NCI-H1694 (cell line): ENCODE measurements at places on chromosomes 6 and 20.

GRCh38 chr20:10276878-10277580, 58.4 kb downstream of the SNAP25 start:
- no peak for DNase-seq

DNA sequence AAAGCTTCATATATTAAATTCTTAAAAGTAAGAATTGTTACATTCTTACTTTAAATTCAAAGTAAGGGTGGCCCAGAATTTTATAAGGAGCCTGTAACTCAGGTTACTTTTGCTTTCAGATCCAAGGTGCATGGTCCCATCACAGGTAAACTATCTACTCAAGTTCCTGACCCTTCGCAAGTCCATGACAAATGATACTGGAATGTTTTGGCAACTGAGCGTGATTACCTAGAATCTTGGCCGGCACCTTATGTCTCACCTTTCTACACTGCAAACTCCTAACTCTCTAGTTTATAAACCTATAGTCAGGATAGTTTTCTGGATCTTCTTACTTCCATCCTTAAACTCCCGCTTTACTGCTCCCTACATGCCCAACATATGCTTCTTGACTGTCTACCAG, 67.9 kb upstream of the HMGN3 start:
- DNase-seq, result no peak

DNA sequence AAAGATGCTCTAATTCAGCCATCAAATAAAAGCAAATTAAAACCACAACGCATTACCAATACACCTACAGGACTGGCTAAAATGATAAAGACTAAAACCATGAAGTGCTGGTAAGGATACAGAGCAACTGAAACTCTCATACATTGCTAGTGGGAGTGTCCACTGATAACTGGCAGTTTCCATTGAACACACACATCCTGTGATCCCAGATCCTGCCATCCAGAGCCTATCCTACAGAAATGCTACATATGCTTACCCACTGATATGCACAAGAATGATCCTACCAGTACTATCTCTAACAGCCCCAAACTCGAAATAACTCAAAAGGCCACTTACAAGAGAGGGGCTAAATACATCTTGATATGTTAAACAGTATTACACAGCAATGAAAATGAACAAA, 81.0 kb downstream of the FYN start:
- DNase-seq, result no peak

GRCh38 chr6:16402581-16402900, 164.2 kb downstream of the GMPR start:
- DNase-seq, result no peak

DNA sequence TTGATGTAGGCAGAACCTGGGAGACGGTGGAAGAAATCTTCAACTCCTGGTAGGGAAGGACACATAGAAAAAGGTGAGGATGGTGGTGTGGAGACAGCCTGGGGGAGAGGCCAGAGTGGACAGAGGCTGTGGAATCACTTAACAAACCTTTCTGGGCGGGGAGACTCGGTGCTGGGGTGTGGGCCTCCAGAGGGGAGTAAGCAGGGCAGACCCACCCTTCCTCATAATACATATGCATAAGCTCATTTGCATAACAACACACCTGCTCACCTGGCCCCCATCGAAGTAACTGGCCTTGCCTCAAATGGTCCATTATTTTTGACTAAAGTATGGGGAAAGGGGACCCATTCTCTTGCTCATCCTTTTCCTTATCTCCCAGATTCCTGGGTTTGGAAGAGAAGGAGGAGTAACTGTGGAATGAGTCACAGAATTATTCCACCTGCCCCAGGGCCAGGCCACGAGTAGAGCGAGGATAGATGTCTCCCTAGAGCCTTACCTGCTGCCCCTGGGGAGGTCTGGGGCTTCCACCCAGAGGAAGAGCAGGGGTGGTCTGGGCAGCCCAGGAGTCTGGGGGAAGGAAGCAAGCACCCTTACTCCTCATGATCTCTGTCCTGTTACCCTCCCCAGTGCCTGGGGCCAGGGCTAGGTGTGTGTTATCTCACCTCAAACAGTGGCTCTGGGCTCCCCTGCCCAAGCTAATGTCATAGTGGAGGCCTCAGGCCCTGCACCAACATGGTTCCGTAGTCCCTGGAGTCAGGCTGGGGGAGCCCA, 10.7 kb upstream of the VEGFA start:
- DNase-seq, result no peak

GRCh38 chr20:8932192-8933165, 136.4 kb upstream of the PLCB4 start:
- no peak for DNase-seq

DNA sequence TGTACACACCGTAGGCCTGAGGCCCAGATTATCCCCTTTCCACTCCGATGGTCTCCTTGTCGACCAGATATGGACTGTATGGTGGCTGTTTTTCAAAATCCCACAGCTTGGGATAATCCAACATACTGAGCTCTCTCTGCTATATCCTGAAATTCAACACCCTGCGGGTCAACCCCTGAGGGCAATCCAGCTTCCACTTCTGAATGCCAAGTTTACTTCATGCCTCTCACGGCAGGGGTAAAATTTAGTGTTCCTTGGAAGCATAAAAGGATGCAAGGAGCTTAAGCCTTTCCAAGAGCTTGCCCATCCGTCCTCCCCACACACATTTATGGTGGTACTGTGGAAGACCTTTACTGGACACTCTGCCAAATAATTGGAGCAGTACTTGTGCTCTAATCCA, 90.7 kb downstream of the PLG start:
- no peak for DNase-seq

DNA sequence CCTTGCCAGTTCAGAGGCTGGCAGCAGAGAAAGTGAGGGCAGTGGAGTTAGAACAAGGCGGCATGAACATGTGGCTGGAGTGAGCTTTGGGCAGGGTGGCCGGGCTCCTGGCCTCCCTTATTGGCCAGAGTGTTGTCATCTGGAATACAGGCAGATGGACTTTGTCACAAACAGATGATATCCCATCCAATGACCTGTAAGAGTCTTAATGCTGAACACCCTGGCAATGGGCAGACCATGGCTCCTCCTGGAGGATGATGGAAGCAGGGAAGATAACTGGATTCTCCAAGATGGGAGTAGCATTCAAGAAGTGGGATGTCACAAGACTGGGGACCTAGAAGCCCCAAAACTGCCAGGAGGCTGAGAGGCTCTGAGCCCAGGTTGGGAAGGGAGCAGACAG, 242.1 kb downstream of the MAFB start:
- DNase-seq, result no peak

DNA sequence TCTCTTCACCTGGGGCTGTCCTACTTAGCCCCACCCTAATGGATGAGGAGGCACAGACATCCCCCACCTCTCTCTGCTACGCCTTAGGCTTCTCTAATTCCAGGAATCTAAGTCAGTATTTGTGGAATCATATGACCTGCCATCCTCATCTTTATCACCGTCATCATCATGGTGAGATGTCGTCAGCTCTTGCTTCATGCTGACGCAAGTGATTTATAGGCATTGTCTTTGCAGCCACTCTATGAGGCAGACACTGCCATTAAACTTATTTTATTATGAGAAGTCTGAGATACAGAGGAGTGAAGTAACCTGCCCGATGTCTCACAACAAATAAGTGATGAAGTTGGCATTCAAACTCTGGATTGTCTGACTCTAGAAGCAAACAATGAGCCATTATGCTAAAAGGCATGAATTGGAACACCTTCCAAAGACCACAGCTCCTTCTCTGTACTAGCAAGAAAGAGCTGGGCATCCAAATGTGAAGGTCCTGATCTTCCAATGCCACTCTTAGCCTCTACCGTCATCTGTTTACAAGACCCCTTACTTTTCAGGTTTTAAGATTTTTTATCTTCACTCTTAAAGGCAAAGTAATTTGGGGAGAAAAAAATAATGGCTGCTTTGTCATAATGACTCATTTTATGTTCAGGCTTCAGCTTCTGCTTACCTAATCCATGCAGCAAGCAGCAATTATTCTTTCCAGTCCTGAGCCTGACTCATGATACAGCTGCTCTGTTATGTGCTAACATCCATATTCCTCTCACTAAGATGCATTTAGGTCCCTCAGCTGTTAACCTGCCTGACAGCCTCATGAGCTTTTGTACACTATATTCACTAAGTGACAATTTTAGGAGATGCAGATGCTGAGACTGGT, 113.7 kb upstream of the BCLAF1 start:
- DNase-seq, result no peak

- DNase-seq, result no peak
Observed at GRCh38 chr6:52834481-52834880, 6.1 kb downstream of the GSTA5 start.

GRCh38 chr6:160293844-160294243, 35.2 kb upstream of the SLC22A2 start:
- DNase-seq, result no peak

GRCh38 chr6:139174961-139175360, 40.1 kb downstream of the HECA start:
- no peak for DNase-seq

DNA sequence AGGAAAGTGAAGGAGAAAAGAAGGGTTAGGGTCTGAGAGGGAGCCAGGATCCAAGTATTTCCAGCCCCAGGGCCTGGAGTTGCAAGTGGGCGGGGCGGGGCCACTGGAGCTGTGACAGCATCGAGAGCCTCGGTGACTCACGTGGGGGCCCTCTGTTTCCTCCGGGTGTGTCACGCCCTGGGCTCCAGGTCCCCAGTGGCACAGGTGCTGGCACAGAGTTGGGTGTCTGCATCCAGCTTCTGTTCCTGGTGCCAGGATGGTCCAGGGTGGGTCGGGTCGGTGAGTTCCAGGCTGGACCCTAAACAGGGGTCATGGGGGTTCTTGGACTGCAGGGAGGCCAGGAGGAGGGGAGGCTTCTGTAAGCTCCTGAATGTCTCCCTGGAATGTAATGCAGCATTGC, 16.7 kb downstream of the RAET1L start:
- no peak for DNase-seq

DNA sequence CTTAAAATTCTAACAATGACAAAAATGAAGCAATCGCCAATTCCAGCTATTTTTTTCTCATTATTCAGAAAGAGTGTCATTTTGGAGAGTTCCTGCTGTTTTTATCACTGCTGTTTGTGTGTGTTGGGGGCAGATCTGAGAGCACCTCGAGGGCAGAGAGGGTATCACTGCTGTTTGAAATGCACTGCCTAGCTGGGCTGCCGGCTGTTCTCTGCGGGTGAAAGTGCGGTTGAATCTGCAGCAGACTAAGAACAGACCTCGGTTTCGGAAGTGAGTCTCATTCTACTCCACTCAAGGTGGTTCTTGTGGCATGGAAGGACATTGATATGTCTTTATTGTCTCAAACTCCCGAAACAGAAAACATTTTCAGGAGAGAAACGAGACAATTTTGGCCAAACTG, 18.3 kb downstream of the INSM1 start:
- DNase-seq, result no peak

GRCh38 chr6:156729248-156729647, 47.9 kb upstream of the ARID1B start:
- no peak for DNase-seq

DNA sequence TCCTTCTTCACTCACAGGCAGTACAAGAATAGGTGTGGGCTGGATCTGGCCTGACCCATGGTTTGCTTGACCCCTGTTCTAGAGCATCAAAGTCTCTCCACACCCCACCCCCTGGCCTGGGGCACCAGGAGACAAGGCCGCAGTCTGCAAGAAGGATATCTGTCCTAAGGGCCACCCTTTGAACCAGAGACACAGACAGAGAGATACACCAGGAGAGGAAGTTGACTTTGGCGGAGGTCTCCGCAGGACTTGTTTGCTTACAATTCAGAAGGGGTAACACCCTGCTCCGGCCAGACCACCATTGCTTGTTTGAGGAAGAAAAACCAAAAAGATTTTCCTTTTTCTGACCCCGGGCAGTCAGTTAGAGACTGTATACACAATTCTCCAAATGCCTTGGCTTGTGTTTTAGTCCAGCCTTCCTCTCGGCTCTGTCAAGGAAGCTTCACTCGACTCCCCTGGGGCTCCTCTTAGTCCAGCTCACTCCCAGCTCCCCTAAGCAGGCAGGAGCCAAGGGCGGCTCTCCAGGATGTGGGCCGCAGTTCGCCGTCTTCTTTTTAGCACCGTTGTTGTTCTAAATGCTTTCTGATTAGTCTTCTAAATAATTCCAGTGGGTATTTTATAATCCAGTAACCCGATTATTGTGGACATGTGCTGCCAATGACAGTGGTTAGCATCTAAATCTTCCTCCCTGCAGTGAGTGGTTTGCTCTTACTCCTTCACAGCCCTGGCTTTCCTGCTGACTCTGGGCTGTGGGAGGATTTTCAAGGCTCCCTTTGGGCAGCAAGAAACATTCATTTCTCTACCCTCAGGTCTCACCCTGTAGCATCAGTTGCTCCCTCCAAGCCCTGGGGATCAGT, 58.6 kb upstream of the MRPS10 start:
- no peak for DNase-seq

GRCh38 chr6:37010402-37010892, 5.0 kb downstream of the FGD2 start:
- DNase-seq, result no peak

GRCh38 chr6:41896281-41896680, 1.1 kb upstream of the USP49 start:
- DNase-seq, result no peak

- DNase-seq, result peak; percentile 36
Observed at GRCh38 chr20:62136283-62137091, 6.7 kb downstream of the PSMA7 start.

DNA sequence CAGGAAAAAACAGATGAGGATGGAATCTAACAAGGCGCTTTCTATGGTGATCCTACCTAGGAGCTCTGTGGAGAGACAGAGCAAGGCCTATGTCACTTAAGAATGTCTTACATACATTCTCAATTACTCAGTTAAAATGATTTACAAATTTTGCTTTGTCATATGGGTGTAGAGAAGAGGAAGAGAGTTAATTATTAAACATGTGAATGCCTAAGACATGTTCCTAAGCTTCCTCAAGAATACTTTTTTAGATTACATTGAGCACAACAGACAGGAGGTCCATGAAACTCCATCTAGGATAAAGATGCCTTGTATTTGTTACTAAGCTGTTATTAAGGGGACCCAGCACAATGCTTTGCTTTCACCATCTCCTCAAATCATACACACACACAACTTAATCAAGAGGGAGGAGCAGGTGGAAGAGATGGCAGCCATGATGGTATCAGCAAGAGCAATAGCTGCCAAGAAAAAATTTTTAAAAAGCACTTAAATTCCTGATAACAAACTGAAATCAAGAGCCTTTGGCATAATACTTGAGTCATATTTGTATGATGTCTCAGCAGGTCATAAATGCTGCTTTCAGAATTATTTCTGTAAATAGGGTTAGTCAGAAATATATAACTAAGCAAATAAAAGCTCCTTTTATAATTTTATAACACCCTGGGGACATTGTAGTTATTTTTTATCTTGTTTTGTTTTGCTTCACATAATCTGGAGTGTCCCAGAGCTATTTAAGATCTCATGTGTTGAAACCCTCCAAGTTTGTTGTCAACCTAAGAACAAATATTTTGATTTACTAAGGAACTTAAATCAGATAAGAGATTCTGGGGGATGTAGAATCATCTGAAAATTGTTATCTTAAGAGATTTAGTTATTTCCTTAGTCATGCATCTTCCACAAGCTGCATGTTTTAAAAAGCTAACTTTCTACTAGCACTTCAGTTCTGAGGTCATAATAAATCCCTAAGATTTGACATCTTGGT, 70.0 kb upstream of the CD2AP start:
- DNase-seq, result no peak

DNA sequence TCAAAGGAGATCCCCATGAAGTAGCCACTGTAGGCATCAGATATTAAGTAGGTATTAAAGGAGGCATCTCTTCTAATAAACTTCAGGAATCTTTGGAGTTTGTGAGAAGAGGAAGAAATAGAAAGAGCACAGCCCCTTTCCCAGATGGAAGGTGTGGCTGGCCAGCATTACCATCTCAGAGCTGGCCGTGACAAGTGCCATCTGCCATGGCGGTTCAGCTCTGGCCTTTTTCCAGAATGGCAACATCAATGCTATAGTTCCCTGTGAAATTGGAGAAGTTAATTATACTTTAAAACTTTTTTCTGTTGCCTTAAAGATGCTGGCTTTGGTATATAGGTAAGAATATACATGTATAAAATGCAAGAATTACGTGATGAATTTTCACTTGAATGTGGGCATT, 51.9 kb upstream of the MCUR1 start:
- peak; percentile 70 for DNase-seq
